Activated T-helper 17 cell treated with anti-CD3 and anti-CD28 coated beads, Interleukin-2, amount 50 U/mL, for 72 hours (primary cell): ENCODE measurements at places on chromosomes 7 and 10. TPM values are rescaled to one million over a fixed set of nuclear protein-coding genes. Genes with fewer than 3 reads are reported as not detected.

- peak overlapping the region; percentile 79 for H3K4me3 ChIP-seq
- H3K27me3 ChIP-seq, result no peaks in the 10 kb centered on the region
- H3K4me1 ChIP-seq, result peaks cover 54% of the 10 kb centered on the region
- peak overlapping the region; percentile 94 for H3K27ac ChIP-seq
- peaks cover 16% of the 10 kb centered on the region for H3K36me3 ChIP-seq
Observed at GRCh38 chr10:28331066-28331465, 28.2 kb upstream of the MPP7 start.

GRCh38 chr7:95602421-95602820 is 6.1 kb upstream of the PDK4 start:
- no peak overlapping the region for H3K4me3 ChIP-seq
- no peaks in the 10 kb centered on the region for H3K36me3 ChIP-seq
- H3K27me3 ChIP-seq, result peaks cover 14% of the 10 kb centered on the region
- H3K4me1 ChIP-seq, result no peaks in the 10 kb centered on the region

DNA sequence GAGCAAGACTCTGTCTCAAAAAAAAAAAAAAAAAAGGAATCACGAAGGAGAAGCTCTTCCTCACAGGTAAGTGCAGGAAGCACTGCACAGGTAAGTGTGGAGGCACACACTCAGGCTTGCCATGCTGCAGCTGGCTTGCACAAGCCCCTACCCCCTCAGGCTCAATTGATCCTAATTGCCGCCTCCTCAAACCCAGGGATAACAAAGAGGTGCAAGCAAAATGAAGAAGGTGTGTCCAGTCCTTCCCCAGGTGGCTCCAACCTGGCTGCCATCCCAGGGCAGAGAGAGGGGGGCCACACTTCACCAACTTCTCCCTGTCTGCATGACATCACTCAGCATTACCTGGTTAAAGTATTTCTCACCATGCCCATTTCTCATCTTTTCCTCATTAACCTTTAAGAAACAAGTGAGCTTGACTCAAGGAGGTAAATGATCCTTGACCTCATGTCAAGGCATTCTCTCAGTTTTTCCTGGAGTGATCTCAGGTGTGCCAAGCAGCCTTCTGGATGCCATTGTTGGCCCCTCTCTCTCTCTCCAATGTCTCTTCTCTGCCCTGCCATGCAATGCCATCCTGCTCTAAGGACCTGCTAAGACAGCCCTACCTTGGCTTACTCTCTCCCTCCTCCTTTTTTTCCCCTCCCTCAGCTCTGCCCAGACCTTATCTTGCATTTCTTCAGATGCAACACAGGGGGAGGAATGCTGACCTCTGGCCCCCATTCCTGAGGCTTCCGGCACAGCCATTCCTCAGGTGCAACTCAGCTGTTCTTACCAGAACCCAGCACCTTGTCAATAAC is 13.0 kb upstream of the TRPV6 start:
- H3K4me3 ChIP-seq, result no peak overlapping the region
- no peaks in the 10 kb centered on the region for H3K36me3 ChIP-seq
- no peak for ATAC-seq
- H3K27ac ChIP-seq, result no peak overlapping the region

DNA sequence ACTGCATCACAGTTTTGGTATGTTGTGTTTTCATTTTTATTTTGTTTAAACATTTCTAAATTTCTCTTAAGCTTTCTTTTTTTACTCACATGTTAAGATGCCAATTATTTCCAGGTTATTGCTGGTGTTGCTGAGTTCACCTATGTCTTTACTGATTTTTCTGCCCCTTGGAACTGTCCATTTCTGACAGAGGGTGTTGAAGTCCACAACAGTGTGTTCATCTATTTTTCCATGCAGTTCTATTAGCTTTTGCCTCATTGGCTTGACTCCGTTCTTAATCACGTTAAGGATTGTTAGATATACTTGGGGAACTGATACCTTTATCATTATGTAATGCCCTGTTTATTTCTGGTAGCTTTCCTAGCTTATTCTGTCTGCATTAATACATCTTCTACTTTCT is 158.0 kb upstream of the TCERG1L start:
- no peak for ATAC-seq
- H3K27ac ChIP-seq, result no peak overlapping the region
- no peaks in the 10 kb centered on the region for H3K4me1 ChIP-seq
- H3K27me3 ChIP-seq, result peaks cover 14% of the 10 kb centered on the region
- H3K36me3 ChIP-seq, result no peaks in the 10 kb centered on the region
- H3K4me3 ChIP-seq, result no peak overlapping the region

DNA sequence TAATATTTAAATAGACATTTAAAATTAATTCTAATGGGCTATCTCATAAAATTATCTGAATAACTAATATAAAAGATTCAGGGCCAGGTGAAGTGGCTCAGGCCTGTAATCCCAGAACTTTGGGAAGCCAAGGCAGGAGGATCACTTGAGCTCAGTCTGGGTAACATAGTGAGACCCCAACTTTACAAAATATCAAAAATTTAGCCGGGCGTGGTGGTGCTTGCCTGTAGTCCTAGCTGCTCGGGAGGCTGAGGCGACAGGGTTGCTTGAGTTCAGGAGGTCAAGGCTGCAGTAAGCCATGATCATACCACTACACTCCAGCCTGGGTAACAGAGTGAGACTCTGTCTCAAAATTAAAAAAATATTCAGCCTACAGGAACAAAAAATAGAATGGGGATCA is 12.5 kb downstream of the NOBOX start:
- H3K4me1 ChIP-seq, result peaks cover 6% of the 10 kb centered on the region
- H3K36me3 ChIP-seq, result no peaks in the 10 kb centered on the region
- H3K4me3 ChIP-seq, result no peak overlapping the region
- no peaks in the 10 kb centered on the region for H3K27me3 ChIP-seq
- no peak for ATAC-seq

GRCh38 chr10:10256860-10257259 is 760.8 kb upstream of the CELF2 start:
- no peak overlapping the region for H3K27ac ChIP-seq
- no peaks in the 10 kb centered on the region for H3K27me3 ChIP-seq
- no peaks in the 10 kb centered on the region for H3K4me1 ChIP-seq
- H3K4me3 ChIP-seq, result no peak overlapping the region
- H3K36me3 ChIP-seq, result no peaks in the 10 kb centered on the region

DNA sequence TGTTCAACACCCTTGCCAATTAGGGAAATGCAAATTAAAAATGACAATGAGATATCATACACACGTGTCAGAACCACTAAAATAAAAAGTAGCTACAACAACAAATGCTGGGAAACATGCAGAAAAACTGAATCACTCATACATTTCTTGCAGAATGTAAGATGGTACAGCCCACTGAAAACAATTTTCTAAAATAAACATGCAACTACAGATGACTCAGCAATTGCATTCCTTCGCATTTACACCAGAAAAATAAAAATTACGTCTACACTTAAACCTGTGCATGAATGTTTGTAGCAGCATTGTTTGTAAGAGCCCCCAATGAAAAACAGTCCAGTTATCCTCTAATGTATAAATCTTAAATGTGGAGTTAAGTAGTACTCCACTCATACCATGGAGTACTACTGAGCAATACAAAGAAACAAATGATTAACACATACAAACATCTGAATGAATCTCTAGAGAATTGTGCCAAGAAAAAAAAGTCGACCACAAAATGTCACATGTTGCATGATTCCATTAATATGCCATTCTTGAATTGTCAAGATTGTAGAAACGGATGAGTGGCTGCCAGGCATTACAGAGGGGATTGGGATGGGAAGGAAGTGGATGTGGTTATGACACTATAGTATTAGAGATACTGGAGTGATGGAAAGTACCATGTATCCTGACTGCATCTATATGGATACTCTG is 134.6 kb upstream of the NPSR1 start:
- no peaks in the 10 kb centered on the region for H3K4me1 ChIP-seq
- H3K36me3 ChIP-seq, result no peaks in the 10 kb centered on the region
- no peak overlapping the region for H3K27ac ChIP-seq
- ATAC-seq, result no peak

DNA sequence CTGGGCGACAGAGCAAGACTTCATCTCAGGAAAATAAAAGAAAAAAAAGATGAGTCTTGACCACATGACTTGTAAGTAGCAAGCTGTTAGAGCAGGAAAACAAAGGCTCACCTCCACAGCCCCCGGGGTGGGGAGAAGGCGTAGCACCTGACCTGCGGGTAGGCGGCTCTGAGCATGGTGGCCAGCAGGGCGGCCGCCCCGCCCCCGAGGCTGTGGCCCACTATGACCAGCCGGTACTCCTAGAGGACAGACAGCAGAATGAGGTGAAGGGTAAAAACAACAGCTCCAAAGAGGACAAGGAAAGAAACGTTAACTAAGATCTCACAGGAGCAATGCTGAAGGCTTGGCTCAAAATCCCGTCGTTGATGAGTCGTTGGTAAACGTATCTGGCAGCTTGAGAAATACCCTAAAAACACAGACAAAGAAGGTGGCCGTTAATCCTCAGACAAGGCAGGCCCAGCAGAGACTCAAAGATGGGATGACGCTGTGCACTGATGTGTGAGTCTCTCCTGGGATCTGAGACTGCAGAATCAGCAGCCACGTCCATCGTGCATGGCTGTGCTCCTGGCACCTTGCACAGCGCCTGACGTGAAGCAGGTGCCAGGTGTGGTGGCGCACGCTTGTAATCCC is 31.1 kb downstream of the DAGLB start:
- no peak for ATAC-seq
- H3K4me1 ChIP-seq, result no peaks in the 10 kb centered on the region
- H3K4me3 ChIP-seq, result no peak overlapping the region
- no peaks in the 10 kb centered on the region for H3K27me3 ChIP-seq
- H3K36me3 ChIP-seq, result peaks cover 59% of the 10 kb centered on the region
- no peak overlapping the region for H3K27ac ChIP-seq

- no peak for ATAC-seq
- no peaks in the 10 kb centered on the region for H3K36me3 ChIP-seq
- H3K27me3 ChIP-seq, result no peaks in the 10 kb centered on the region
Observed at GRCh38 chr7:12949060-12949931, 261.9 kb downstream of the ARL4A start.

Gene LRRC18
- total RNA-seq, result not detected

Gene CLEC2L
- total RNA-seq, result not detected

Gene ICA1
- 9.7 TPM for total RNA-seq
